Activated CD4-positive, alpha-beta T cell treated with anti-CD3 and anti-CD28 coated beads, Interleukin-2, amount 10 ng/mL, durations not matched to agents 24 days and 14 days (primary cell): ENCODE measurements at places on chromosomes 16 and 17.
A peak's percentile ranks its signal among the peaks of the same experiment; 100 is the strongest.

DNA sequence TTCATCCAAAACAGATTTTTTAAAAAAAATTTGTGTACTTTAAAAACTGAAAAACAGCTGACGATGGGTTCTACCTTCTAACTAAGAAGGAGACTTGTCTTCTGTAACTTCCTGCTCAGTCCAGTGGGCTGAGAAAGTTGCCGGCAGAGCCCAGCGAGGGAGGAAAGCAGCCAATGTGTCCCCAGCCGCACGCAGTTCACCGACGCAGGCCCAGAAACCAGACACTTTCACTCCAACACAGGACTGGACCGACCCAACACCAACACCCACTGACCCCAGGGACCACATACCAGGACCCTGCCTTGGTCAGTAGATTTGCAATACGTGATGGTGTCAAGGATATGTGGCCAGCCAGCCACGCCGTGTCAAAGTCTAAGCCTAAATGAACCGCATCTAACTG, 25.6 kb downstream of the TRAP1 start:
- H3K36me3 ChIP-seq, result peaks cover 37% of the 10 kb centered on the region
- no peak for DNase-seq
- no peaks in the 10 kb centered on the region for H3K27me3 ChIP-seq
- no peak overlapping the region for H3K4me3 ChIP-seq

- DNase-seq, result no peak
- H3K4me1 ChIP-seq, result peaks cover 7% of the 10 kb centered on the region
- peaks cover 34% of the 10 kb centered on the region for H3K36me3 ChIP-seq
- H3K27ac ChIP-seq, result no peak overlapping the region
- no peaks in the 10 kb centered on the region for H3K27me3 ChIP-seq
These were observed 34.4 kb upstream of the PHAF1 start for GRCh38 chr16:67075331-67075730.

DNA sequence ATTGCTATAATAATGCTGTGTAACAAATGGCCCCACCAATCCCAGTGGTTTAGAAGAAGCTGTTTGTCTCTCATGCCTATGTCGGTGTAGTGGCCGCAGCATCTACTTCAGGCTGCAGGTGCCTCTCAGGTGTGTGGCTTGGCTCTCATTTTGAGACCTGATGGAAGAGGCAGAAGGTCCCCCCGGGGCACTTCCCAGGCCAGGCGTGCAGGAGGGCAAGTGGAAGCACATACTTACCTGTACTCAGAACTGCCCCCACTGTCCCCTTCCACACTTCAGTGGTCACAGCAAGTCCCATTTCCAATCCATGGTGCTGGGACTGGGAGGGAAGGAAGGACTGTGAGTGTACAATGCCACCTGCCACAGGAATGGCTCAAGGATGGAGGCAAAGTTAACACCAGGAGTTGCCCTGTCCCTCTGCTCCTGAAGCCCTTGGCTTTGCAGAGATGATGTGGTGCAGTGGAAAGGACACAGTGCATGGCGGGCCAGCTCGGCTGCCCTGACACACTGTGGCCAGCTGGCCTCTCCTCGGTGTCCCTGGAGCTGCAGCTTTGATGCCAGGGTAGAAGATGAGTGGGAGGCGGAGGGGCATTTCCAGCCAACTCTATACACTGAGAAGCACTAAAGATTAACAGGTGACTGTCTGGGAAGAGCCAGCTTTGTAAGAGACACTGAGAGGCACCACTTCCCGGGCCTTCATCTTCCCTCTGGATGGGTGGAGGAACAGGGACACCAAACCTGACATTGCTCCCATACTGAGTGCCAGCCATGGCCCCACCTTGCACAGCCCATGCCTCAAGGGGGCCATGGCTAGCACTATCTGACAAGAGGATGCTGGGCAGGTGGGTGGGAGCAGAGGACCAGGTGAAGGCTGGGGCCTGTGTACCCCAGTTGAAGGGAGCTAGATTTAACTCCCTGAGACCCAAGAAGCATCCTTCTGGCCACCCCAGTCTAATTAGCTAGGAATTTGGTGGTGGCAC, 105.9 kb downstream of the METRNL start:
- H3K27ac ChIP-seq, result no peak overlapping the region
- H3K4me1 ChIP-seq, result peaks cover 2% of the 10 kb centered on the region
- H3K36me3 ChIP-seq, result no peaks in the 10 kb centered on the region
- no peak for DNase-seq
- peaks cover 2% of the 10 kb centered on the region for H3K27me3 ChIP-seq

GRCh38 chr16:11913425-11914079, 2.2 kb downstream of the GSPT1 start:
- H3K4me1 ChIP-seq, result peaks cover 46% of the 10 kb centered on the region
- peaks cover 36% of the 10 kb centered on the region for H3K36me3 ChIP-seq
- peaks cover 2% of the 10 kb centered on the region for H3K27me3 ChIP-seq
- DNase-seq, result peak; percentile 81
- H3K27ac ChIP-seq, result peak overlapping the region; percentile 94
- peak overlapping the region; percentile 95 for H3K4me3 ChIP-seq

- peaks cover 2% of the 10 kb centered on the region for H3K4me1 ChIP-seq
- DNase-seq, result no peak
- H3K4me3 ChIP-seq, result no peak overlapping the region
These were observed 32.1 kb upstream of the SMURF2 start for GRCh38 chr17:64694207-64694606.

DNA sequence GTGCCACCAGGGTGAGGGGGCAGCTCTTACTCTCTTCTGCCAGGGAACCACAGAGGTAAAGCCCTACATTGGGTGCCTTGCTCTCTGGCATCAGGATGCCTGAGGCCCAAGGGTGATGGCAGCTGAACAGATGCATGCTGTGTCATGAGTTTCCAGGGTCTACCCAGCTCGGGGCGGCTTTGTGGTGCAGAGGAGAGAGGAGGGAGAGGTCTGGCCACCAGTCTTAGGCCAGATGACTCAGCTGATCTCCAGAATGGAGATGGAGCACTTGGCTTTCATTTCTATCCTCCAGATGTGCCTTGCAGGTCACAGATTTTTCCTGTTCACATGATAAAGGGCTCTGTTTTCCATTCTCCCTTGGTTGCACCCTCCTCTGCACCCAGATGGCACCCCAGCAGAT, 23.6 kb upstream of the USP22 start:
- H3K27ac ChIP-seq, result no peak overlapping the region
- no peaks in the 10 kb centered on the region for H3K4me1 ChIP-seq
- H3K36me3 ChIP-seq, result no peaks in the 10 kb centered on the region
- no peaks in the 10 kb centered on the region for H3K27me3 ChIP-seq
- no peak for DNase-seq

DNA sequence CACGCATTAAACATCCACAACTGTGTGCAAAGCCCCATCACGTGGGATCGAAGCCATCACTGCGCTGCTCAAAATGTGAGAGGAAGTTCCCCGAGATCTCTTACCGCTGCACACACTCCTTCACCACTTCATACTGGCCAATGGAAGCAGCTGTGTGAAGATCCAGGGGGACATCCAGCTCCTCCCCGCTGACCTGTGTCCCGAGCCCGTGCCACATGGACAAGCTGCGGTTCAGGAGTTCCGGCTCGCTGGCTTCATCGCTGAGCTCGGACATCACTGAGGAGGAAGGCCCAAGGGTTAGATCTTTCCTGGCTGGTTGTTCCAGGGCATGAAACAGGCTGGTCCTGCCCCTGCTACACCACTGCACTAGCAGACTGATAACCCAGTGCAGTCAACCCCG, 4.2 kb downstream of the ANKS3 start:
- no peak for DNase-seq
- peaks cover 11% of the 10 kb centered on the region for H3K36me3 ChIP-seq
- no peak overlapping the region for H3K4me3 ChIP-seq
- H3K27ac ChIP-seq, result no peak overlapping the region
- H3K27me3 ChIP-seq, result no peaks in the 10 kb centered on the region
- H3K4me1 ChIP-seq, result peaks cover 6% of the 10 kb centered on the region

GRCh38 chr17:65629234-65629690, 67.8 kb upstream of the AXIN2 start:
- H3K27ac ChIP-seq, result no peak overlapping the region
- H3K27me3 ChIP-seq, result peaks cover 6% of the 10 kb centered on the region
- H3K4me3 ChIP-seq, result no peak overlapping the region
- H3K4me1 ChIP-seq, result no peaks in the 10 kb centered on the region

DNA sequence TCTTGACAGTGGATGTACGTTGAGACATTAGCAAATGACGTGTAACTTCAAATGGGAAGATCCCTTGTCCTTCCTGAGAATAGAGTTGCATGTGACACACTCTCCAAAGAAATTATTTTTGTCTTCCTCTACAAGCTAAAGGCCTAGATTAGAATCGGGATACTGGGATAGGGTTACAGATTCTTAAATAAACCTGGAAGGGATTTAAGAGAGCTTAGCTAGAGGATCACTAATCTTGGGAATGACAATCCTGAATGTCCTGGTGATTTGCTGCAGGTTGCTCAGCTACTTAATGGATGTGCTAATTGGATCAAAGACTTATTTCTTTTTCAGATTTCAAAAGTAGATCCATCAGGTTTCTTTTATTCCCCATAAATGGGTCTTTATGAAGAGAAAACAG, 101.9 kb downstream of the KCNJ2 start:
- H3K4me1 ChIP-seq, result no peaks in the 10 kb centered on the region
- H3K27me3 ChIP-seq, result no peaks in the 10 kb centered on the region
- no peak for DNase-seq
- H3K4me3 ChIP-seq, result no peak overlapping the region
- no peak overlapping the region for H3K27ac ChIP-seq

DNA sequence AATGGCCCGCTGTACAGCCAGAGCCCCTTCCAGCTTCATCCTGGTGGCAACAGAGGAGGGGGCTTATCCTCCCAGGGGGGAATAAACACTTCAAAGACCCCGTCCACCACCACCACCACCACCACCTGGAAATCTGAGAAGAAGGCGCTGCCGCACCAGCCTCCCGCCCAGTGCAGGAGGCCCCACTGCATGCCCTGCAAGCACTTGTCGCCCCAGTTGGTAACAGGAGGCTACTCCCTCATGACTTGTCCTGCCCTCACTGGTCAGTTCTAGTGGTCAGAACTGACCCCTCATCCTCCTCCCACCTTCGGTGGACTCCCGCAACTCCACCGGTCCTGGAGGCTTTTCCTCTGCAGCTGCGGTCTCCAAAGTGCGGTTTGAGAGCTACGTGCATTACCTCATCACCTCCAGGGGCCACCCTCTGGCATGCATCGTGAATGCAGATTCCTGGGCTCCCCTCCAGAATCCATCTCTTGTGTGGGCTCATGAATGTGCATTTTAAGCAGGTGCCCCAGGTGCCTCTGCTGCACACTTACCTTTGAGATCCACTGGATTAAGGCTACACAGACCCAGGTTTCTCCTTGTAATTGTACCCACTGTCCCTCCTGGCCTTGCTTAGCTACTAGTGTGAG, 71.8 kb downstream of the SRCIN1 start:
- no peak overlapping the region for H3K4me3 ChIP-seq
- no peaks in the 10 kb centered on the region for H3K36me3 ChIP-seq
- peaks cover 8% of the 10 kb centered on the region for H3K27me3 ChIP-seq
- no peak for DNase-seq
- no peak overlapping the region for H3K27ac ChIP-seq
